Spinal cord (tissue), 10 donors: ENCODE measurements at places on chromosomes 16 and 17. TPM values are rescaled to one million over a fixed set of nuclear protein-coding genes. Genes with fewer than 3 reads are reported as not detected.

DNA sequence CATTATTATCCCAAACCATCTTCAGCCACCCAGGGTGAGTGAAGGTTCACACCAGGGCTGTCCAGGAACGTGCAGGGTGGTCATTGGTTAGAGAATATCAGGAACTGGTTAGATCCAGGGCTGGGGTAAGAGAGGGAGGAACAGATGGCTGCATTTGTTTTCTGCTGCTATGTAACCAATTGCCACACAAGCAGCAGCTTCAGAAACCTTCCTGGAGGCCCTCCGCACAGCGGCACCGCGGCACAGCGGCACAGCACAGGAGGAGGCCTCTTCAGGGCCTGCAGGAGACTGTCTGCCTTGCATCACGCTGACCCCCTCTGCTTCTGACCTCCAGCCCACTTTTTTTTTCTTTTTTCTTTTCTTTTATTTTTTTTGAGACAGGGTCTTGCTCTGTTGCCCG, 86.1 kb downstream of the KCNJ12 start:
- no peak overlapping the region for H3K4me3 ChIP-seq
- peak; percentile 9 for DNase-seq
- H3K4me1 ChIP-seq, result peaks cover 17% of the 10 kb centered on the region
- no peaks in the 10 kb centered on the region for H3K36me3 ChIP-seq
- no peak overlapping the region for H3K27ac ChIP-seq
- H3K27me3 ChIP-seq, result peaks cover 11% of the 10 kb centered on the region

- H3K27me3 ChIP-seq, result no peaks in the 10 kb centered on the region
- DNase-seq, result no peak
- H3K27ac ChIP-seq, result no peak overlapping the region
- peaks cover 16% of the 10 kb centered on the region for H3K4me1 ChIP-seq
Observed at GRCh38 chr16:1489077-1489476, 333 bp upstream of the PTX4 start.

DNA sequence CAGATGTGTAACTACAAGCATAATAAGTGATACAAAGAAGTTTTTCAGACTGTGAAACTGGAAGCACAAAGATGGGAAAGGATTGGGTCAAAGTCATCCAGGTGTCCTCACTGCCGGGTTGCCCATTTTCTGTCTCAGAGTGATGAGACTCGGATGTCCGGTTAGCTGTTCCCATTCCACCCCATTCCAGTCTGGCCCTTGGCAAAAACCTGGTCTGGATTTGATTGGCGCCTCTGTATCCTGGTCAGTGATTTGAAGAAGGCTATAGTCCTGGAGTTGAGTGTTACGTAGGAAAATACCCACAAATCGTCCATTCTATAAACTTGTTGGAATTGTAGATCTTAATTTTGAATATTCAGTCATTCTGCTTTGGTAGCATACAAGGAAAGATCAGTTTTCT, 19.9 kb upstream of the PHKG2 start:
- H3K27me3 ChIP-seq, result no peaks in the 10 kb centered on the region
- DNase-seq, result no peak
- H3K4me3 ChIP-seq, result no peak overlapping the region
- H3K27ac ChIP-seq, result no peak overlapping the region
- H3K4me1 ChIP-seq, result peaks cover 3% of the 10 kb centered on the region
- peaks cover 84% of the 10 kb centered on the region for H3K36me3 ChIP-seq

- no peaks in the 10 kb centered on the region for H3K36me3 ChIP-seq
- no peaks in the 10 kb centered on the region for H3K27me3 ChIP-seq
- peaks cover 31% of the 10 kb centered on the region for H3K4me1 ChIP-seq
- H3K4me3 ChIP-seq, result no peak overlapping the region
- DNase-seq, result no peak
Observed at GRCh38 chr17:78714534-78714933, 67.5 kb downstream of the CYTH1 start.

DNA sequence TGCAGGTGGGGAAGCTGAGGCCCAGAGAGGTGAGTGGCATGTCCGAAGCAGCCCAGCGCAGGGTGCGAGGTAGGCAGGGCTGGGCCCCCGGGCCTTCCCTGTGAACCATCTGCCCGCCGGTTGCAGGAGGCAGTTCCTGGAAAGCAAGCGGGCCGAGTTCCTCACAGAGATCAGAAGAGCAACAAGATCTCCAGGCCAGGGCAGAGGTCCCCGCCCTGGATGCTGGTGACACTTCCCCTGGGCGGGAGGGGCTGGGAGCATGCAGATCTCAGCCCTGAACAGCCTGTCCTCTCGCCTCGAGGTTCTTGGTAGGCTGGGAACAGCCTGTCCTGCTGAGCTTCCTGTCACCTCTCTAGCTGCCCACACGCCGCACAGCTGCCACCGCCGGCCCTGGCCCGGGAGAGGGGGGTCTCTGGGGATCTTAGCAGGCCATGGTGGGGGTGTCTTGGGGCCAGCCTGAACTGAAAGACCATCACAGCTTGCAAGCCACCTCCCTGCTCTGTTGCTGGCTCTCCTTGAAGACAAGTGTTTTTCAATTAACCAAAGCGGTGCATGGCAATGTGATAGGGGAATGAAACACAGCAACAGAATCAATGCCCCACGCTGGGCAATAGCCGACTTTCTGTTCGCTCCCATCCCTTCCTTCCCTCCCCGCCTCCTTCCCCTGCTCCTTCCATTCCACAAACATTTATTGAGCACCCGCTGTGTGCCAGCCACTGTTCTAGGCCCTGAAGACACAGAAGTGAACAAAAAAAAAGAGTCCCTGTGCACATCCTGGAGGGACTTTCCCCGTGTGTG, 31.7 kb downstream of the SOCS1 start:
- H3K4me1 ChIP-seq, result peaks cover 6% of the 10 kb centered on the region
- no peaks in the 10 kb centered on the region for H3K27me3 ChIP-seq
- no peaks in the 10 kb centered on the region for H3K36me3 ChIP-seq
- no peak overlapping the region for H3K27ac ChIP-seq
- DNase-seq, result no peak

- H3K4me3 ChIP-seq, result no peak overlapping the region
- H3K36me3 ChIP-seq, result peaks cover 70% of the 10 kb centered on the region
- H3K27ac ChIP-seq, result no peak overlapping the region
- peaks cover 57% of the 10 kb centered on the region for H3K4me1 ChIP-seq
- DNase-seq, result no peak
Observed at GRCh38 chr17:20997711-20998570, 44.9 kb downstream of the USP22 start.

DNA sequence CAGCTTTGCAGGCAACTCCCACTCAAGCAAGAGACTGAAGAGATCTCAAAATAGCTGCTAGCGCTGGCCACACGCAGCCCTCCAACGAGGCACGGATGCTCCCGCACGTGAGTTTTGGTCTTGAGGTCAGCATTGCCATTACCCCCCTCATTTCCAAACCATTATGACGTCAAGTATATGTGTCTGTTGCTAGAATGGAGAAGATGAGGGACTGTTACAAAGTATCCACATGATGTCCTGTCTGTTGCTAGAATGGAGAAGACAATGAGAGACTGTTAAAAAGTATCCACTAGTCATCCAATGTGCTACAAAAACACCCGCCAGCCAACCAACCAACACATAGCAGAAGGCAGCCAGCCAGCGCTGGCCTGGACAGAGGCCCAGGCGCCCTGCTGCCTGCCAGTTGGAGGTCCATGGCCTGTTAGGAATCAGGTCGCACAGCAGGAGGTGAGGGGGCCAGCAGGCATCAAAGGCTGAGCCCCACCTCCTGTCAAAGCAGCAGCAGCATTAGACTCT, 24.8 kb downstream of the KLHDC4 start:
- H3K27me3 ChIP-seq, result no peaks in the 10 kb centered on the region
- no peak overlapping the region for H3K4me3 ChIP-seq
- H3K4me1 ChIP-seq, result peaks cover 21% of the 10 kb centered on the region
- peak; percentile 28 for DNase-seq

SLFN12L gene
- 0.30 TPM for total RNA-seq

CDC6 gene
- total RNA-seq, result 6.7 TPM

CBFA2T3 gene
- 1.2 TPM for total RNA-seq
